Muscle of back (tissue), 13 donors: ENCODE measurements at places on chromosomes 2 and 18. TPM values are rescaled to one million over a fixed set of nuclear protein-coding genes. Genes with fewer than 3 reads are reported as not detected.

DNA sequence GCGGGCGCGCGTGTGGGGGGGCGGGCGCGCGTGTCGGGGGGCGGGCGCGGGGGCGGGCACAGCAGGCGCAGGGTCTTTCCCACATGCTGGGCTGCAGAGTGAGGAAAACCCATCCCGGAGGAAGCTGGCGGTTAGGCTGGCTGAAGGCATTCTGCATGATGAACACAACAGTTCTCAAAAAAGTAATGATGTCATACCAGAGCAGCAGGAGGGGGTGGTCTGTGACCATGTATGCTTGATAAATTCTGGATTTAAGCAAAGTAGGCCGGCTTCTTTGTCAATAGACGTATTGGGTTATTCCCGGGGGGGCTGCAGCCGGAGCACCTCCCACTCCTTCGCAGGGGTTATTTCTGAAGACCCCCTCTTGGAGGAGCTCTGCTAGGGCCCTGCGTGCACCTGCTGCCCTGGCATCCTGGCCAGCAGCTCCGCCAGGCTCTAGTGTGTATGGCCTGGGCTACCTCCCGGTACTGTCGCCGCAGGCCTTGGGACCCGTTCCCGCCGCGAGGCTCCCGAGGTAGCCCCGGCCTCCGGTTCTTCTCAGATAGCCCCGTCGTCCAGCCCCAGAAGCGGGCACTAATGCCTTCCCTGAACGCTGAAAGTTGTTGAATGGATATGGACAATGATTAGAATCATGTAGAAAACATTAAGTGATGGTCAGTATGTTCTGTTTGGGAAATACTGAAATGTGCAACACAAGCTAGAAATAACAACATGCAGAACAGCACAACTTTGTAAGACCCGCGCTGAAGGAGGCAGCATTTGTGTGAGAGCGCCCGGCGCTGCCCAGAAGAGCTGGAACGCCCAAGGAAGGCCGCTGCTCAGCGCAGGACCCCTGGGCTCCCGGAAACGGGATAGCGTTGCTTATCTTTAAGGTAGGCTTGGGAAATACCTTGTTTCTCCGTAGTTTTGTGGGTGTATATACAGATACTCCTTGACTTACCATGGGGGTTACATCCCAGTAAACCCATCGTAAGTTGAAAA, 101.4 kb upstream of the RAB6C start:
- DNase-seq: peak; percentile 68

GRCh38 chr2:71951083-71951468, 196.6 kb downstream of the CYP26B1 start:
- no peak for DNase-seq

GRCh38 chr2:16632598-16632997, 33.0 kb downstream of the CYRIA start:
- no peak for DNase-seq

Gene SLC16A14
- polyA plus RNA-seq: 3.6 TPM

Gene ST6GAL2
- polyA plus RNA-seq: 2.8 TPM

Gene MARCHF4
- polyA plus RNA-seq: 0.09 TPM

- DNase-seq: no peak
Measured at GRCh38 chr18:42742969-42743368, 372.5 kb downstream of the RIT2 start.

GRCh38 chr2:195094330-195094729, 562.7 kb upstream of the SLC39A10 start:
- DNase-seq: no peak

- no peak for DNase-seq
Measured at GRCh38 chr2:1339388-1340140, 73.7 kb upstream of the TPO start.

DNA sequence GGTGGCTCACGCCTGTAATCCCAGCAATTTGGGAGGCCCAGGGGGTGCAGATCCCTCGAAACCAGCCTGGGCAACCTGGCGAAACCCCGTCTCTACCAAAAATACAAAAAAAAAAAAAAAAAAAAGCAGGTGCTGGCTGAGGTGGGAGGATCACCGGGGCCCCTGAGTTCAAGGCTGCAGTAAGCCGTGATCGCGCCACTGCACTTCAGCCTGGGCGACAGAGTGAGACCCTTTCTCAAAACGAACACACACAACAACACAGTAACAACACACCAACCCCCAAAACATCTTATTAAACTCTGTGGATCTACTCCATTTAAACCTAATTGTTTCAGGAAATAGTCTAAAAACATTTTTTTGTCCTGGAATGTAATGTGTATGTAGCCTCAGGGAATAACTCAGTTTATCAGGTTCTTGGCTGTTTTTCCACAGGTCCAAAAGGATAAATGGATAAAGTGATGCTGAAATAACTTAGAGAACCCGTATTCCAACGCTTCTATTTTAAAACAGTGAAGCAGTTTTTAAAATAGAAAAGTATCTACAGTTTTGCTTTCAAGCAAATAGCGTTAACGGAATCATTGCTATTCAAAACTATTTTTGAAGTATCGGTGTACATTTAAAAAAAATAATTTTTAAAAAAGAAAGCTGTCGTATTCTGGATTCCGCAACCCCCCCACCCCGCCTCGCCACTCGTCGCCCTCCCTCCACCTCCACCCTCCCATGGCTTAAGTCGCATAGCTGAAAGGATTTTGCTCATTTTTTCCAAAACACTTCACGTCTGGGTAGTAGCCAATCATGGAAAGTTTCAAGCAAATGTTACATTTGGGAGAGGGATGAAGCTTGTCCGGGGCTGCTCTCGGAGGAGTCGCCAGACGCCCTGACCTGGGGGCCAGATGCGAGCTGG, 895 bp upstream of the GLS start:
- peak; percentile 88 for DNase-seq

Gene FOXI3
- not detected for polyA plus RNA-seq

Gene BCL2
- polyA plus RNA-seq: 16.5 TPM

Gene ELOA2
- not detected for polyA plus RNA-seq

GRCh38 chr2:123448801-123449200, 576.3 kb upstream of the CNTNAP5 start:
- DNase-seq: no peak
